ENCODE measurements at places on chromosomes 5 and 9. TPM values are rescaled to one million over a fixed set of nuclear protein-coding genes. Genes with fewer than 3 reads are reported as not detected.

Gene FBP2
- 5.5 TPM for total RNA-seq

Gene KLHL3
- 6.2 TPM for total RNA-seq

Gene SPINK6
- not detected for total RNA-seq

Gene FRMD3
- total RNA-seq = 10.1 TPM

Gene PPP3R2
- not detected for total RNA-seq

Gene WNK2
- 11.2 TPM for total RNA-seq

Gene TMEFF1
- total RNA-seq = 4.7 TPM

Gene DDX46
- 40.1 TPM for total RNA-seq
